ENCODE measurements at places on chromosomes 3 and 15.

- no peak for DNase-seq
These were observed 25.2 kb downstream of the UBE2E1 start for GRCh38 chr3:23830869-23831484.

DNA sequence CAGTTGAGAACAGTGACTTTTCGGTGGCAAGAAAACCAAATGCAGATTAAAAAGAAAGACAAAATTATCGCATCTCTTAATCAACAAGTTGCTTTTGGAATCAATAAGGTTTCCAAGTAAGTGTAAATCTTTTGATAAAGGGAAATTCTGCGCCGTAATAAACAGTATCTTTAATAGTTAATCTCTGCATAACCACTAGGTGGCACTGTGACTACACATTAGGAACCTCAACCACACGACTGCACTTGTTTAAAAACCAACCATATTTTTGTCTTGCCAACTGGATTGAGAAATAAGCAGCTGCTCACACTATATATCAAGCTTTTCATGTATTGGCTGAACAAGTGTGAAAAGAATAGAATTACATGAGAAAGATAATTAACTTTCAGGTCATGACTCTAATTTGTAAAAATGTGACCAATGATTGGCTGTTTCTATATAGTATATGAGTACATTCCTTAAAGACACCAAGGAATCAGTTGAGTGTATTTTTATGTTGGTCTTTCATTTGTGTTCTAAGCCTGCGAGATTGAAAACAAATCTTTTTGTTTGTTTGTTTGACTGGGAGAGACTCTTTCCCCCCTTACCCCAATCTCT lies 72.7 kb downstream of the DZIP3 start:
- no peak for DNase-seq

- peak; percentile 65 for DNase-seq
These were observed 29.5 kb downstream of the SLCO3A1 start for GRCh38 chr15:91882858-91883586.

DNA sequence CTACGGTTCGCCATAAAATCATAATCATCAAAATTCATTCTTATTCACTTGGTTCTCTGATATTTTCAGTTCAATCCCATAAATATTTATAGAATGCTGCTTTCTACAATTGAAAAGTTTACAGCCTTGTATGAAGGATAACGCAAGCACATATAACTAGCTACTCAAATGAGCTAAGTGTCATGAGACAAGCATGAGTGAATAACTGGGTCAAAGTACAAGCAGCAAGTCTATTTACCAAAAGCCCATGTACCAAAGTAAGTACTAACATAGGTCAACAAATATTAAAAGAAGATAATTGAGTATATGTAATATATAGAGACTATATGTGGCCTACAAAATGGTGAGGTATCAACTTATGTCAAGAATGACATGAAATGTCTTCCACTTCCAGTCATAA lies 596.6 kb downstream of the GBE1 start:
- no peak for DNase-seq

Measured in posterior cingulate gyrus (tissue), 11 donors.